K562 (cell line): ENCODE measurements at places on chromosomes 11 and 22. TPM values are rescaled to one million over a fixed set of nuclear protein-coding genes. Genes with fewer than 3 reads are reported as not detected.

- H3K27me3 ChIP-seq, result no peaks in the 10 kb centered on the region
- H3K27ac ChIP-seq, result no peak overlapping the region
- no peaks in the 10 kb centered on the region for H3K4me1 ChIP-seq
- no peaks in the 10 kb centered on the region for H3K36me3 ChIP-seq
- peak; percentile 19 for DNase-seq
These were observed 55.0 kb upstream of the USP47 start for GRCh38 chr11:11786771-11787170.

DNA sequence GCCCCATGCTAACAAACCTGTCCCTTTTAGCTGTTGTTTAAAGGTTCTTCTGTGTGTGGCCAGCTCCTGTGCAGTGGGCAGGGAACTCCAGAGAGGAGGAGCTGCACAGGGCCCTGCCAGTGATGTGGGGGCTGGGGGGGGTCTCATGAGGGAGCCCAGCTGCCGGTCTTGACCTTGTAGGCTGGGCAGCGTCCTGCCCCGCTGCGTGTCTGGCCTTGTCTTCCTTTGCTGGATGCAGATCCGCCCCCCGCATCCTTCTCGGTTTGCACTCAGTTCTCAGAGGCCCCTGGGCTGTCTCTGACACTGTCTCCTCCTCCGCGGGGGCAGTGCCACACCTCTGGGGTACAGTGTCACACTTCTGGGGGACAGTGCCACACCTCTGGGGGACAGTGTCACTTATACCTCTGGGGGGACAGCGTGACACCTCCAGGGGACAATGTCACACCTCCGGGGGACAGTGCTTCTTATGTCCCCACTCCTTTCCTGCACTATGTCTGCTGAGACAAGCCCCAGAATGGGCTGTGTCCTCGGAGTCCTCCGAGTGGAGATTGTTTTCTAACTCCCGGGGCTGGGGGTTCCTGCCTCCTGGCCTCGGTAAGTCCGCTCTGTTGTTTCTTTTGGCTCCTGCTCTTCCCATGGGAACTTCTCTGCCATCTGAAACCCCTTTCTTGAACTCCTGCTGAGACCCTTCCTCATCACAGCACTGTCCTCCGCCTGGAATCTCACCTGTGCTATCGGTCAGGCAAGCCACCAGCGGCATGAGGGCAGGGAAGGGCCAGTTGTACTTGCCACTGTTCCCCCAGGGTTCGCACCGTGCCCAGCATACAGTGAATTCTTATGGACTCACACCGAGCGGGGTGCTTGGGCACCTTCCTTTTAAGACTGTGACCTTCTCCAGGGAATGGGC, 788.3 kb downstream of the TBC1D22A start:
- H3K36me3 ChIP-seq, result no peaks in the 10 kb centered on the region
- H3K4me1 ChIP-seq, result no peaks in the 10 kb centered on the region
- H3K4me3 ChIP-seq, result no peak overlapping the region
- DNase-seq, result no peak

GRCh38 chr11:43943372-43943930, 1.0 kb downstream of the C11orf96 start:
- H3K36me3 ChIP-seq, result no peaks in the 10 kb centered on the region
- H3K4me3 ChIP-seq, result peak overlapping the region; percentile 57
- no peak overlapping the region for H3K27ac ChIP-seq
- H3K27me3 ChIP-seq, result peaks cover 10% of the 10 kb centered on the region; the same call in 2 of the 3 replicates
- no peak for DNase-seq

Gene MUC15
- total RNA-seq, result 0.49 and 0.69 TPM in 2 replicates

DNA sequence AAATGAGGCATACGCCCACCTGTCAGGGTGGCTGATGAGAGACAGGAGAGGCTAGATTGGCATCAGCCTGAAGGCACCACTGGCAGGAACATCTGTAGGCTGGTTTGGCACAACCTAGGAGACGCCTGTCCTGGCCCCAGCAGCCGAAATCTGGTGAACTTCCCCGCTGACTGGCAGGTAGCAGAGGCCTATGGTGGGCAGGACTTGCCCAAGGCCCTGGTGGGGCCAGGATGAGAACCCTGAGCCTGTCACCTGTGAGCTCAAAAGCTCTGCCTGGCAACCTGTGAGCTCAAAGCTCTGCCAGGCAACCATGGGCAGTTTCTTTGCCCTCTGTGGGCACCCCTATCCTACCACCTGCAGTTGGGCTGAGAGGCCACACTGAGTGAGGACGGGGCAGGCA, 2.5 kb downstream of the DERL3 start:
- peaks cover 33% of the 10 kb centered on the region; the same call in 2 of the 3 replicates for H3K36me3 ChIP-seq
- no peaks in the 10 kb centered on the region for H3K27me3 ChIP-seq
- H3K4me1 ChIP-seq, result peaks cover 2% of the 10 kb centered on the region; the same call in 2 of the 3 replicates
- DNase-seq, result no peak
- no peak overlapping the region for H3K4me3 ChIP-seq
- H3K27ac ChIP-seq, result no peak overlapping the region

- peaks cover 20% of the 10 kb centered on the region for H3K36me3 ChIP-seq
- peak overlapping the region; percentile 55 for H3K4me3 ChIP-seq
- peak overlapping the region; percentile 81 for H3K27ac ChIP-seq
- DNase-seq, result peak; percentile 68
These were observed 1.2 kb upstream of the MAPK1 start for GRCh38 chr22:21868651-21869050.

Gene UCP2
- total RNA-seq, result 141 and 152 TPM in 2 replicates

Gene OR5T1
- total RNA-seq, result not detected in 2 replicates

DNA sequence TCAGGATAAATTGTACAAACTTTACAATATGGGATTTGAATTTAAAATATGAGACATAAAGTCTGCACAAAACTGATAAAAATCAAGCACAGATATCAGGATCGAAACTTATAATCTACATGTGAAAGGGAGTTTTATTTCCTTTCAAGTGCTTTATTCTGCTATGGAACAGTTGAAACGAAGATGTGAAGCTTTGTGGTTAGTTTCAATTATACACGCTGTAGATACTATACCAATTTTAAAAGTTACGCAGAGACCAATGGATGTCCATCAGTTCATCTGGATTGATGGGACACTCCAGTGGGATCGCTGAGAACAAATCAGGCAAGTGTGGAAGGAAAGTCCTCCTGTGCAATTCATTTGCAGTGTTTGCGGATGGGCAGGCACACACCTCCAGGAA, 34.5 kb upstream of the CAT start:
- no peaks in the 10 kb centered on the region for H3K4me1 ChIP-seq
- H3K36me3 ChIP-seq, result no peaks in the 10 kb centered on the region
- DNase-seq, result no peak
- H3K27me3 ChIP-seq, result no peaks in the 10 kb centered on the region

DNA sequence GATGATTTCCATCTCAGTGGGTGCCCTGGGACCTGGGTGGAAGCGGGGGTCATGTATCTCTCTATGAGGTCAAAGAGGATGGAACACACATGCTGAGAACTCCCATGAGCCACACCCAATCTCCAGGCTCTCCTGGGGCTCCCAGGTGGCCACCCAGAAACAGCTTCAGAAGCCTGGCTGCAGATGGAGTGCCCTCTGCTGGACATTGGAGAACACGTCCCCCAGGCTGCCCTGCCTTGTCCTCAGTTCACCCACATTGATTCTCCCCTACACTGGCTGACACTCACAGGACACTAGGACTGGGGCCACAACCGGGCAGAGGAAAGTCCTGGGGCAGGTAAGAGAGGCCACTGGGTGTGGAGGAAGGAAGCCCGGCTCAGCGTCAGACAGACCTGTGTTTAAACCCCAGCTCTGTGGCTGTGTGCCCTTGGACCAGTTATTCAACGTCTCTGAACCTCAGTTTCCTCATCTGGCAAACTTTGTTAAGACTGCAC, 4.5 kb upstream of the NOL12 start:
- no peaks in the 10 kb centered on the region for H3K27me3 ChIP-seq
- H3K4me3 ChIP-seq, result no peak overlapping the region
- peak; percentile 70 for DNase-seq

DNA sequence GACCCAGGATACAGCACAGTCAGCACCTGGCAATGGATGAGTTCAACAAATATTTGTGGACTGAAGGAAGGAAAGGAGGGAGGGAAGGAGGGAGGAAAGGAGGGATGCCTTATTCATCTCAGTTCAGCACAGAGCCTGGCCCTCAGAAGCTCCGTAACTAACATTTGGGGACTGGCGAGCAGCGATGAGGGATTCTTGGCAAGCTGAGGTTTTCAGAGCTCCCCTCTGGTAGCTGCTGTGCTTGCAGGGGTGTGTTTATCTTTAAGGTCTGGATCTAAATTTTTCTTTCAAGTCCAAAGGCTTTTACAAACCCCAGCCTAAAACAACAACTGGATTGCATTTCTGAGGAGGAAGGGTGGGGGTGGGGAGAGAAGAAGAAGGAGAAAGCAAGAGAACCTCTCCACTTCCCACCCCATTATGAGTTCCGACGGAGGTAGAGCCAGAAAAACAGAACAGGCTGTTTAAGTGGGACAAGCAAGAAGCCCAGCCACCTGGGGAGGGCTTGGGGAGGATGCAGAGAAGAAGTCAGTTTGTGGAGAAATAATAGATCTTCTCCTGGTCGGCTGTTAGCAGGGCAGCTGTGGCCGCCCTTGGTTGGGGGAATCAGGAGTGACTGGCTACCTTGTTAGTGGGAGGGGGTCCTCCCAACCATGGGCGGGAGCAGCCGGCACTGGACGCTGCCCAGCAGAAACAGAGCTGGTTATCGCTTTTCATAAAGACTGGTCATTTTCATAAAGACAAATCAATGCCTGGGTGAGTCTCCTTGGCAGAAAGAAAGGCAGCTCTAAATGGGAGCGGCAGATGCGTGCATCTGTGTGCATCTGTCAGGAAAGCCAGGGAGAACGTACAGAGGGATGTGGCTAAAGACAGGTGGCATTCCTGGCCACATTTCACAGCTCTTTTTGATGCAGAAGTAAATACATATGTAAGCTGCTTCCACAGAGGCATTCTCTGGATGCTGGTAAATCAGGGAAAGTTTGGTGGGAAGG, 78.0 kb downstream of the TSPAN18 start:
- H3K27ac ChIP-seq, result no peak overlapping the region
- no peak for DNase-seq
- H3K36me3 ChIP-seq, result no peaks in the 10 kb centered on the region
- no peaks in the 10 kb centered on the region for H3K4me1 ChIP-seq
- H3K27me3 ChIP-seq, result peaks cover 65% of the 10 kb centered on the region
- no peak overlapping the region for H3K4me3 ChIP-seq
